ENCODE measurements at places on chromosomes 11 and 22.
A peak's percentile ranks its signal among the peaks of the same experiment; 100 is the strongest.

GRCh38 chr11:79482800-79483199, 42.0 kb upstream of the TENM4 start:
- DNase-seq, result peak; percentile 5

DNA sequence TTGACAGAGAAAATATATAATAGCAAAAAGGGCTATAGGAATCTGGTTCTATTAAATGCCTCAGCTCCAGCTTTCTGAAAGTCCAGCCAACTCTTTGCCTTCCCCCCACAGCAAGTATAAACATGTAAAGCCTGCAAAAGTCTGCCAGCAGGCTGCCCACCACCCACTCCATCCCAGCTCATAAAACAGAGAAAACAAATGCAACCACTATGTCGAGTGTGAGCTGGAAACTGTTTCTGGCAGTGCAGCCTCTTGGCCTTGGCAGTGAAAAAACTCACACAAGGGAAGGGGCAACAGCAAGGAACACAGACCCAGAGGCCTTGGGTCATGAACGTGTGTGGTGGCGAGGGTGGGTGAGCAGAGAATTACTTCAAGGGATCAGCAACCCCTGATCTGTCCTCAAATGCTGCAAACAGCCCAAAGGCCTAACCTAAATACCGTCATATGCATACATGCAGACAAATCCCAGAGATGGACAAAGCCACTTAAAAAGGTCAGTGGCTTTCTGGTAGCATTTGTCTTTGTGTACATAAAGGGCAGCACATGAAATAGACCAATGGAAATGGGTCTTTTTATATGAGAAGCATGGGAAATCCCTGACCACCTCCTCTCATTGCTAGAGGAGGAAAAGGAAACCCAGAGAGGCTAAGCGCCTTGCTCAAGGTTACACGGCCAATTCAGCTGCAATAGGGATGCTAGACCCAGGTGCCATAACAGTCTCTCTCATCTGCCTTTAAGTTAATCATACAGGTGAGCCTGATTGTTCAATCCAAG, 74.8 kb downstream of the NAT10 start:
- no peak for DNase-seq

- no peak for DNase-seq
Measured at GRCh38 chr11:83456075-83456474, 169.9 kb upstream of the CCDC90B start.

DNA sequence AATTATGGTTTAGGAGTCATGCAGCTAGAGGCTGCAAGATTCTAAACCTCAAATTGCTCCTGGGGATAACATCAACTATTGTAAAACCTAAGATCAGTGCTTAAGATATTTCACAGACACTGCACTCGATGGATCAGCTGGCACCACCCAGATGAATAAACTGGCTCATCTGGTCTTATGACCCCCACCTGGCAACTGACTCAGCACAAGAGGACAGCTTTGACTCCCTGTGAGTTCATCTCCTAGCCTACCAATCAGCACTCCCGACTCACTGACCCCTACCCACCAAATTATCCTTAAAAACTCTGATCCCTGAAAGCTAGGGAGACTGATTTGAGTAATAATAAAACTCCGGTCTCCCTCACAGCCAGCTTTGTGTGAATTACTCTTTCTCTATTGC, 782 bp upstream of the TTC12 start:
- DNase-seq, result no peak

GRCh38 chr11:910044-910588, 494 bp downstream of the CHID1 start:
- DNase-seq, result no peak

GRCh38 chr11:283405-284104, 5.3 kb downstream of the NLRP6 start:
- DNase-seq, result no peak

- DNase-seq, result no peak
Measured at GRCh38 chr11:37630866-37631265, 1032.8 kb upstream of the RAG2 start.

GRCh38 chr11:134046681-134047449, 22.0 kb upstream of the JAM3 start:
- no peak for DNase-seq

- DNase-seq, result no peak
Measured at GRCh38 chr11:113562576-113562975, 87.4 kb upstream of the DRD2 start.

DNA sequence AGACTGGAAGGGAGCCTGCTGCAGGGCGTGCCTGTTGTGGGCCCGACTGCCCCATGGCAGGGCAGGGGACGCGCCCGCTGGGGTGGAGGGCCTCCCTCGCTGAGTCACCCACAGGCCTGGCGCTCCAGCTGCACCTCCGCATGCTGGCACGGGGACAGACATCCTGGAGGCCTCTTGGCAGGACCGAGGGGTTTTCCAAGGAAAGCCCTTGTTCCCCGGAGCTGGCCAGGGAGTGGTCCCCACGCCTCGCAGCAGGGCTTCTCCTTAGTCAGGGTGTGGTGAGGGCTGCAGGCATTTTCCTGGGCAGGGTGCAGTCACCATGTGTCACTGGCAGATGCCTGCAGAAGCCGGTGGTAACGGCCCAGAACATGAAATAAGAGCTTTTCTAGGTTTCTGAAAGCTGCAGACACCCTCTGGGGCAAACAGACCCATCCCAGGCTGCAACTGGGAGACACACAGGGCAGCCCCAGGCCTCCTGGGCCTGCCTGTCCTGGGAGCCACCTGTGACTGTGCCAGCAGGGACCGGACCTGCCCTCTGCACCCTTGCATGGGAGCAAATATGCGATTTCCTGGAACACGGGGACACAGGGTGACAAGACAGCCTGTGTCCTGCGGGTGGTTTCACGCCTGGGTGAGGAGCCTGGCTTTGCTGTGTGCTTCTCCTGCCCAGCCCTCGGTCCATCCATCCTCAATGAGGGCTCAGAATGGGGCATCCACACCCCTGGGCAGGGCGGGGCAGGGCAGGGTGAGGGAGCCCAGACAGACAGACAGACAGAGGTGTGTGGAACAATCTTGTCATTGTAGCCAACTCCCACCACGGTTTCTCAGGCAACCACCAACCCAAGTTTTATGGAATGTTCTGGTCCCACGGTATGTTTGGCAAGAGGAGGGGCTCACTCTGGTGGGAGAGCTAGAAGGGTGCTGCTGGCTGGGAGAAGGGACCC, 43.2 kb upstream of the FADD start:
- DNase-seq, result no peak

DNA sequence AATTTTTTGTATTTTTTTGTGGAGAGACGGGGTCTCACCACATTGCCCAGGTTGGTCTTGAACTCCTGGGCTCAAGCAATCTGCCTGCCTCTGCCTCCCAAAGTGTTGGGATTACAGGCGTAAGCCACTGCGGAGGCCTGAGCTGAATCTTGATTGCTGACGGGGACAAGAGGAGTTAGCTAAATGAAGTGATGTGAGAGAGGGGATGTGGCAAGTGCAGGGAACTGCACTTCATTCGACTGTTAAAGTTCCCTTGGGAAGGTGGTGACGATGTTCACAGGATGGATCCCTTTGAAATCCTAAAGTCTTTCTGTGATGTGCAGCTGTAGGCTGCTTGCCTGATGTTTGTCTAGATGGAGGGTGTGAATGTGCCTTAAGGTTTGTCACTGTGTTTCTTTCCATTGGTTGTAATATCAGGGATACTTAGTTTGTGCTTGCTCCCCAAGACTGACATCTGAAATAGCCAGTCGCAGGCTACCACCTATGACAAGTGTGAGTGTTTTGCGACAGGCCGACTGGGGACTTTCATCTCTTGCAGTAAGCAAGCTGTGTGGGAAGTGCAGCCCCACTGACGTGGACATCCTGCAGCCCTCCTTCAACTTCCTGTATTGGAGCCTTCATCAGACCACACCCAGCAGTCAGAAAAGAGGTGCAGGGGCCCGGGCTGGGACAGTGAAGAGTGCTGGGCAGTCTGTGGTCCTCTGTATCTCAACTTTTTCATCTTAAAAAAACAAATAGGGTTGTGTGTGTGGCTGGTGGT, 19.6 kb upstream of the CCDC134 start:
- peak; percentile 90 for DNase-seq

DNA sequence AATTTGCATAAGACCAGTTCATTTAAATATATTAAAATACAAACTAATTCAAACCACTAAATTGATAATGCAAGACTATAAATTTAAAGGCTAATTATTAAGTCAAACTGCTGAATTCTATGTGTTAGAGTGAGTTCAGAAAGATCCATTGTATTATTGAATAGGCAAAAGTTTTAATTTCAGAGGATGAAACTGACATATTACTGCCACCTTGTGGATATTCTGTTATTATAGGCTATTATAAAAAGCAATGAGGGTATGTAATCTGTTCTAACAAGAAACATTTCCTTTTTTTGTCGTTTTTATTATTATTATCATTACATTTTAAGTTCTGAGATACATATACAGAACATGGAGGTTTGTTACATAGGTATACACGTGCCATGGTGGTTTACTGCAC, 20.9 kb upstream of the NAALAD2 start:
- DNase-seq, result peak; percentile 22

- no peak for DNase-seq
Measured at GRCh38 chr11:16242806-16243205, 113.5 kb downstream of the SOX6 start.

DNA sequence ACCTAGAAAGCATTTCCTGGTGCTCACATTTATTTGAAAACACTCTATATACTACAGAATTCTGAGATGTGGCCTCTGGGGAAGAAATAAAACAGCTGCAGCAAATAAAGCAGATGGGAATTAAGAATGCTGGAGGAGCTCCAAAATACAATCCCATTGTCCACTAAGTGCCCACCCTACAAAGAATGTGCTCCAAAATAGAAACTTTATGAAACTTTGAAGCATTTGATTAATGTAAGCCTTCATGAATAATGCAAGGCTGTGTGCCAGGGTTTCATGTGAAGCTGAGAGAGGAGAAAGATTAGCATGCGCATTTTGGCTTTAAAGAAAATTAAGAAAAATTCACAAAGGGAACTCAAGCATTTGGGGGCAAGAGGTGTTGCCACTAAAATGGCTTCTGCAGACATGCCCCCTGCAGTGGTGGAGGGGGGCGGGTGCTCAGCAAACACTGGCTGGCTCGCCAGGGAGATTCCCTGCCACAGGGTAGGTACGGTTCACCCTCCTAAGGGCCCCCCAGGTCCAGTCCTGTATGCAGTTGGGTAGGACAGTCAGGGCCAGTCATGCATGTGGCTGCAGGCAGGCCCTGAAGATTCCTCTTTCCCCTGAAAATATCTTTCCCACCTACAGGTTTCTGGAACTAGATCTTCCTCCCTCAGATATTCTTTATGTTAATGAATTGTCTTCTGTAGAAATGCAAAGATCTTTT, 46.6 kb upstream of the RCN1 start:
- DNase-seq, result no peak

DNA sequence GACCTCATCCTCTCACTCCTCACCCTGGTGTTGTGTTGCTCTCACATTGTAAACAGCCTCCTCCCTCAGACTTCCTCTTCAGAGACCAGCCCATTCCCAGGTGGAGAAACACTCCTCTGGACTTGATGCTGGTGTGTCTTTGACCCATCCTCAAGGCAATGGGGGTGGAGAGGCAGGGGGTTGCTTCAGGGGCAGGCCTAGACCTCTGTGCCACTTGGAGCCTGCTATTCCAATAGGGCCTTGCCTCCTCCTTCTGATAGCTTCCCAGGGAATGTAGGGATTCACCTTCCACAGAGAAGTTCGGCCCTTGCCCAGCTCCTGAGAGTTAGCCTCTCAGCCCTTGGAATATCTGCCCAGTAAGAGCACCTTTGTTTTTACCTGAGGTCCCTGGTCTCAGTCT, 606.6 kb upstream of the CADM1 start:
- no peak for DNase-seq

DNA sequence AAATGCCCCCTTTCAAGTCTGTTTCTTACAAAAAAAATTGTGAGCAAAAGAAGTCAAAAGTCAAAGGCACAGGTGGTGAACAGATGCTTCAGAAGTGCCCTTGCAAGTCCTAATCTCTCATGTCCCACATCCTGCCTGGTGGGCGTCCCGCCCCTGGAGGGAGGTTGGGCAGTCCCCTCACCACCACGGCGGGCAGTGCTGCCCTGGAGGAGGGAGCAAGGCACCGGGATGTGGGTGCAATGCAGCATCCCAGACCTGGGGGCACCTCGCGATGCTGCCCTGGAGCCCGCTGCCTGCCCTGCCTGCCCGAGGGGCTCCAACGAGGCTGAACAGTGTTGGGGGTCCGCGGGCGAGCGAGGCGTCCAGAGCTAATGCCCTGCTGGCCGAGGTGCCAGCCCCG, 15.9 kb downstream of the MRGPRG start:
- DNase-seq, result no peak

DNA sequence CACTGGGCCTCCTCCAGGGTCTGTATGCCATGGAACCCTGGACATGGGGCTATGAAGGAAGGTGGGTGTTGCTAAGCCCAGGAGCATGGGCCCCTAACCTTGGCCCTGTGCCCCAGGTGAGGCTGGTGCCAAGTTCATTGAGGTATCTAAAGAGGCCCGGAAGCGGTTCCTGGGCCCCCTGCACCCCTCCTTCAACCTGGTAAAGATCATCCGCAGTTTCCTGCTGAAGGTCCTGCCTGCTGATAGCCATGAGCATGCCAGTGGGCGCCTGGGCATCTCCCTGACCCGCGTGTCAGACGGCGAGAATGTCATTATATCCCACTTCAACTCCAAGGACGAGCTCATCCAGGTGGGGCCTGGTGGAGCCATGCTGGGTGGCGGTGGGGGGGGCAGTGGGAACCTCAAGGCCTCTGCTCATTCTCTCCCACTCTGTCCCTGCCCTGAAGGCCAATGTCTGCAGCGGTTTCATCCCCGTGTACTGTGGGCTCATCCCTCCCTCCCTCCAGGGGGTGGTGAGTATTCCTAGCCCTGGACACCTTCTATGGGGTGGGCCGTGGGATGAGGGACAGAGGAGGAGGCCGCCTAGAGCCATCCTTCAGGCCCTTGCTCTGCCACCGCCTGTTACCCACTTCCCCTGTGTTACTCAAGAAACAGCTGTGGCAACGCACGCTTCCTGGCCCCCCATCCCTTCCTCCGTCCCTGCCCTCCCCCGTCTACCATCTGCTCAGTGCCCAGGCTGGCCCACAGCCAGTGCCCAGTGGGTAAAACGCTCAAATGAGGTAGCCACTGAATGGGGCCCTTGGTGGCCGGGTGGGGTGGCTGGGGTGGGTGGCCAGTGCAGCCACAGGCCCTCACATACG, 3.0 kb downstream of the PNPLA2 start:
- peak; percentile 83 for DNase-seq

- DNase-seq, result no peak
Measured at GRCh38 chr11:69370984-69371709, 77.2 kb downstream of the MYEOV start.

DNA sequence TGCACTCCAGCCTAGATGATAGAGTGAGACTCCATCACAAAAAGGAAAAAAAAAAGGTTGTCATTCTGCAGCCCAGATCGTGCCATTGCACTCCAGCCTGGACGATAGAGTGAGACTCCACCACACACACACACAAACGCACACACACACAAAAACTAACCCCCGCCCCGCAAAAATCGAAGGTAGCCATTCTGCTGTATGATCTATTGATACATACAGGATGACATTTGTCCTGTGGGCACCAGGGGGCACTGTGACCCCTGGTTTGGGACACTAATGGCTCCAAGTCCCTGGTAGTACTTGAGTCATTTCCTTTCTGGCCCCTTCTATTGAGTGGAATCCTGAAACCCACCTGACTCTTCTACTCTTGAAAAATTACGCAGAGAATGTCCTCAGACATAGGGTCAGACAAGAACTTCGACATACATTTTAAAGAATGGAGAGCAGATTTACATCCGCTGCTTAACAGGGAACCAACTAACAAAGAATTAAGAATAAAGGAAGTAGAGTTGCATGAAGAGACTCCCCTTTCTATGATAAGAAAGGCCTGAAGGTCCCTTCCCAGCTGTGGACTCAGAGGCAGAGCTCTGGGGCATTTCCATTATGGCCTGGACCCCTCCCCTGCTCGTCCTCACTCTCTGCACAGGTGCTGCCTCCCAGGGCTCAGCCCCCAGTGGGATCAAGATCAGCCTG, 35.0 kb upstream of the PRAME start:
- DNase-seq, result peak; percentile 22

GRCh38 chr11:70176940-70177689, 26.0 kb upstream of the FADD start:
- peak; percentile 44 for DNase-seq

Data from AML-193 (cell line).